RPMI7951 (cell line): ENCODE measurements at places on chromosomes 6 and 20.
A peak's percentile ranks its signal among the peaks of the same experiment; 100 is the strongest.

DNA sequence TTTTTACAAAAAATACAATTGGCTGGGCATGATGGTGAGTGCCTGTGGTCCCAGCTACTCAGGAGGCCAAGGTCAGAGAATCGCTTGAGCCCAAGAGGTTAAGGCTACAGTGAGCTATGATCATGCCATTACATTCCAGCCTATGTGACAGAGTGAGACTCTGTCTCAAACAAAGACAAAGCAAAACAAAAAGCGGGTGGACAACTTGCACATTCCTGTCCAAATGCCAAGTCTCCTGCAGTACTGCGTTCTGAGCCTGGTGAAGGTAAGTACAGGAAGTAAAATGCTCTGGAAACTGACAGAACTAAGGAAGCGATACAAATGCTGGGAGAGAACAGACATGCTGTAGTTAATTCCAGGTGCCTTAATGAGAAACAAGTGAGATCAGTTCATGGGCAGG, 20.4 kb upstream of the TMEM242 start:
- no peak for DNase-seq

DNA sequence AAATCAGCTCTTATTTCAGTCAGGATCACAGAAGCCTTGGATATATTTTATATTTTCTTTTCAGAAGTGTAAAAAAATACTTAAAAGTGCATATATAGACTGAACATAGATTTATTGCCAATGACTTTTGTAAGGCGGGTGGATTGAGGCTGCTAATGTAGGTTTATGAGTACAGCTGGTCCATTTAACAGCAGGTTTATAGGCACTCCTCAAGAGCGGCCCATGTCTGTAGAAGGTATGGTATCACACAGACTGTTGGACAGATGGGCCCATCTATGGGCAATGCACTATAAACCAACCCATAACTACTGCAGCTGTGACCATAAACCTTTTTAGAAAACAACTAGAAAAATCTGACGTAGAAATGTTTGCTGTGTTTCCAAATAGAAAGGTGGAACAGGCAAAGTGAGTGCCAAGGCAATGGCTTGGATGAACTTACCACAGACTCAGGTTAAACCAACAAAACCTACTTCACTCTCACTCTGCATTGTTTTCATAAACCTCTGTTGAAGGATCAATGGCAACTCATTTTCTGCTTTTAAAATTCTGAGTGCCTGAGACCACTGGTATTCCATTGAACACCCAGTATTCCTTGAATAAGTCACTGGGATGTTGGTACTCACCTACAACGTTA, 170.6 kb upstream of the EYA4 start:
- no peak for DNase-seq

DNA sequence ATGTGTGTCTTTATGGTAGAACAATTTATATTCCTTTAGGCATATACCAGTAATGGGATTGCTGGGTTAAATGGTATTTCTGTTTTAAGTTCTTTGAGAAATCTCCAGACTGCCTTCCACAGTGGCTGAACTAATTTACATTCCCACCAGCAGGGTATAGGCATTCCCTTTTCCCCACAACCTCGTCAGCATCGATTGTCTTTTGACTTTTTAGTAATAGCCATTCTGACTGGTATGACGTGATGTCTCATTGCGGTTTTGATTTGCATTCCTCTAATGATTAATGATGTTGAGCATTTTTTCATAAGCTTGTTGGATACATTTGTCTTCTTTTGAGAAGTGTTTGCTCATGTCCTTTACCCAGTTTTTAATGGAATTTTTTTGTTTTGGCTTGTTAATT, 5.3 kb upstream of the TASP1 start:
- DNase-seq, result peak; percentile 54

- no peak for DNase-seq
Measured at GRCh38 chr20:44106615-44107014, 80.4 kb downstream of the JPH2 start.

- no peak for DNase-seq
Measured at GRCh38 chr6:42394151-42394550, 57.6 kb downstream of the TRERF1 start.

GRCh38 chr6:133806382-133807140, 82.4 kb upstream of the TCF21 start:
- DNase-seq, result no peak

GRCh38 chr20:14957402-14957801, 620.0 kb upstream of the FLRT3 start:
- no peak for DNase-seq

DNA sequence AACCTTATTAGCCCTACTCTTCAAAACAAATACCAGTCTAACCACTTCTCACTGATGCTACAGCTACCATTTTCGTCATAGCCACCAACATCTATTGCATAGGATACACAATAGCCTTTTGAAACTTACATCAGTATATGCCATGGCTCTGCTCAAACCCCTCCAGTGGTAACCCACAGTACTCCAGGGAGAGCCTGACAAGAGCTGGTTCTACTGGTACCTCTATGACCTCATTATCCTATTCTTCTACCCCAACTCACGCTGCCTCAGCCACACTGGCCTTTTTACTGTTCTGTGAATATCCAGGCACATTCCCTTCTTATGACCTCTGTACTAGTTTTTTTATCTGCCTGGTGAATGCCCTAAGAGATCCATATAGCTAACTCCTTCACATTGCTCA, 157.6 kb downstream of the ARHGAP18 start:
- DNase-seq, result no peak

DNA sequence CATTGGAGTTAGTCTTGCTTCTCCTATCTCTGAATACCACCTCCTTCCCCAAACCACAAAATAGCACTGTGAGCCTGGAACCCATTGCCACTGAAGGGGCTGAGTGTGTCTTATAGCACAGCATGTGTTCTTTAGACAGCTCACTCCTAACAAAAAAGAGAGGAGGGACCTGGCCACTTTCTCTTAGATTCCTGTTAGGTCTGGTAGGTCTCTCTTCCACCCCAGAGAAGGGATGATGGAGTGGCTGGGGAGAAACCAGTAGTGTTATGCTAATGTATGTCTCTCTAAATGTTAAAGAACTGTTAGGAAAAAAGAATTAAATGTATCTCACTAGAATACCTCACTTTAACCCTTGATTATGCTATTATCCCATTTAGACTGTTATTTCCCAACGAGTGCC, 340.3 kb downstream of the EPHA7 start:
- no peak for DNase-seq

- no peak for DNase-seq
Measured at GRCh38 chr20:14632906-14633305, 295.5 kb upstream of the FLRT3 start.

- no peak for DNase-seq
Measured at GRCh38 chr20:3123542-3123941, 36.1 kb downstream of the FASTKD5 start.

DNA sequence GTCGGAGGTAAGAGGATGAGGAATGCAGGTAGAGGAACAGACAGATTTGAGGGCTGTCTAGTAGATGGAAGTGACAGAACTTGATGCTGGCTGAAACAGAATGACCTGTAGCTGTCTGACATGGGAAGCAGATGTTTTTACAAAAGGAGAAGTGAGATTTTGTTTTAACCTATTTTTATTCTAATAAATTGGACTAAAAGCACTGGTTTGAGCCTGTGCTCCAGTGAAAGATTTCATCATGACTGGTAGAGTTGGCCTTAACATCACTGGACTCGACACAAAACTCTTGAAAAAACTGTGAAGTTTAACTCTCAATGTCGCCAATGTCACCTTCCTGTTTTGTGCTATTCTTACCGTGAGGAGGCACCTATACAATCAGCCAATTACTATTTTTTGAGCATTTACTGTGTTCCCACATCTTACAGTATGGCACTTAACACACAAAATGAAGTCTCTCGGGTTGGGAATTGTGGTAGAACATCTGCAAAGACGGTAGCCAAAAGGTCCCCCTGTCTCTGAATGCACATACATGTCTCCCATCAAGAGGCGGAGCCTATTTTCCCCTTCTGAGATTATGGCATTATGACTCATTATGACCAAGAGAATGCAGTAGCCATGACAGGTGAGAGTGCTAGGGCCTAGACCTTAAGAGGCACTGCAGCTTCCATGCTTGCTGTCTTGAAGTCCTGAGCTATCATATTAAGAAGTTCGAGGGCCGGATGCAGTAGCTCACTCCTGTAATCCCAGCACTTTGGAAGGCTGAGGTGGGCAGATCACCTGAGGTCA, 93.2 kb downstream of the FOXF2 start:
- peak; percentile 50 for DNase-seq

- DNase-seq, result no peak
Measured at GRCh38 chr20:32804817-32805216, 14.9 kb upstream of the MAPRE1 start.

DNA sequence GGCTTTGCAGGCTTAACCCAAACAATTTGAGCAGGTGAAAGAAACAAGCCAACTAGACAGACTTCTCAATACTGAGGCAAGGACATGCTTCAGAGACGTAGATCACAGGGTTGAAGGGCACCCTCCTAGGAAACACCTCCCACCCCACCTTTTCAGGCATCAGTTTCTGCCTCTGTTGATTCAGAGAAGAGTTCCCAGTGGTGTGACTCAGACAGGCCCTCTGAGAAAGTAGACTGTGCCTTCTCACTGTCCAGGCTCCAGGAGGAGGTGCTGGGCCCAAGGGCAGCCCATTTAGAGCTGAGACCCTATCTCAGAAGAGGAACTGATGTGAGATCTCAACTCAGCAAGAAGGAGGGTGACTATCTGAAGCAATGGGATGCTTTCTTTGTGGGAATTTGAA, 108.1 kb downstream of the FAM50B start:
- DNase-seq, result no peak

DNA sequence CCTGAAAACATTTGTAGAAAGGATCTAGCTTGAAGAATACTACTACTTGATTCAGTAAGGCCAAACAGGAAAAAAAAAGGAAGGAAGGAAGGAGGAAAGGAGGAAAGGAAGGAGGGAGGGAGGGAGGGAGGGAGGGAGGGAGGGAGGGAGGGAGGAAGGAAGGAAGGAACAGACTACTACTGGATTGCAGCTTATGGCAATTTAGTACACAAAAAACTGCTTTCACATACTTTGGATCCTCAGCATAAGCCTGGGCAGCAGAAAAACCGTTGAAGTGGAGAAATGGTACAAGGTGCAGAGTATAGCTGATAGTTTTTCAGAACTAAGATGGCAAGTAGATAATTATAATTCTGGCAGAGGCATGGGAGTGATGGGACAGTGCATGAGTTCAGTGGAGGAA, 201.6 kb downstream of the BTBD9 start:
- DNase-seq, result no peak
